ENCODE measurements at places on chromosomes 4 and X. TPM values are rescaled to one million over a fixed set of nuclear protein-coding genes. Genes with fewer than 3 reads are reported as not detected.

DNA sequence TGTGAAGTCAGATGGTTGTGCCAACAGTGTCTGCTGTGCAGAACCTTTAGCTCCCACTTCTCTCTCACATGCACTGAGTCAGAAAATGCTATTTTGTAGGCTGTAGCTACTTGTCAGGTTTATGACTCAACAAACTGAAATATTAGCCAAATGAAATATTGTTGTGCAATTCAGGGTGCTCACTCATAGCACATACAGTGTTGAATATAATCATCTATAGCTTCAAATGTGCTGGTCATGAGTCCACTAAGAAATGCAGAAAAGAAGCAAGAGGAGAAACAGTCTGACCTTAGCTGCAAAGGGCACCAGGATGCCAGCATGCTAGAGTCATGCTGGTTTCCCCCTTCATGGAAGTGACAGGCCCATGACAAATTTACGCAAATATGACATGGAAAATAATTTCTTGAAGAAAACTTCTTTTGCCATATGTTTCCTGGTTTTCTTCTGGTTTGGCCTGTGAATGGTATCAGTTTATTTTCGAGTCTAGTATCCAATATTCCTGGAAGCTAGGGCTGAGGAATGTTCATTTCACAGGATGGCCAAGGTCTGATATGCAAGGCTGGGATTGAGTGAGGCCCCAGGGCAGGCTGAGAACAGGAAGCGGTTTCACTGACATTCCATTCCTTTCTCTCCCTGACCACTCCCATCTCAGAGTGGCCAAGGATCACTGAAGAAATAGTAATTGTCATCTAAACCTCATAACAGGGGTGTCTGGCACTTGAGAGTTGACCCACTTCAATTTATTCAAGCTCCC is 10.3 kb upstream of the CXCL2 start:
- DNase-seq = no peak

DNA sequence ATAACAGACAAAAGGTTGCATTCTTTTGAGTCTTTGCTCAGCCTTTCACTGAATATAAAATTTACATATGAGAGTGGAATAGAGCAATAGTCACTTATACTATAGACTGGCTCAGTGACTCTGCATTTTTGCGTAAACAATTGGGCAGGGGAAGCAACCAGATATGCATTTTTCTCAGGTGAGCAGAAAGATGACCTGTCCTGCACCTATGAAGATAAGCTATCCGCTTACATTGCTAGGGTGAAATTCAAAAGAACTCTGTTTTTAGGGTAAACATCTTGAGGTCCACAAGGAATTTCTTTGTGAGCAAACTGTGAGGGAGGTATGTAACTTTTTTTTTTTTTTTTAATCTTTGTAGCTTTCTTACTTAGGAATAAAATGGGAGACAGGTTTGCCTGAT is 602.4 kb upstream of the PRKX start:
- no peak for DNase-seq

- DNase-seq = no peak
Measured at GRCh38 chr4:73451404-73451803, 15.4 kb downstream of the AFP start.

Gene DRP2
- total RNA-seq = 1.1 TPM

- no peak for DNase-seq
Measured at GRCh38 chrX:123087326-123087725, 96.8 kb upstream of the GRIA3 start.

- no peak for DNase-seq
Measured at GRCh38 chrX:10749113-10749512, 128.7 kb upstream of the MID1 start.

DNA sequence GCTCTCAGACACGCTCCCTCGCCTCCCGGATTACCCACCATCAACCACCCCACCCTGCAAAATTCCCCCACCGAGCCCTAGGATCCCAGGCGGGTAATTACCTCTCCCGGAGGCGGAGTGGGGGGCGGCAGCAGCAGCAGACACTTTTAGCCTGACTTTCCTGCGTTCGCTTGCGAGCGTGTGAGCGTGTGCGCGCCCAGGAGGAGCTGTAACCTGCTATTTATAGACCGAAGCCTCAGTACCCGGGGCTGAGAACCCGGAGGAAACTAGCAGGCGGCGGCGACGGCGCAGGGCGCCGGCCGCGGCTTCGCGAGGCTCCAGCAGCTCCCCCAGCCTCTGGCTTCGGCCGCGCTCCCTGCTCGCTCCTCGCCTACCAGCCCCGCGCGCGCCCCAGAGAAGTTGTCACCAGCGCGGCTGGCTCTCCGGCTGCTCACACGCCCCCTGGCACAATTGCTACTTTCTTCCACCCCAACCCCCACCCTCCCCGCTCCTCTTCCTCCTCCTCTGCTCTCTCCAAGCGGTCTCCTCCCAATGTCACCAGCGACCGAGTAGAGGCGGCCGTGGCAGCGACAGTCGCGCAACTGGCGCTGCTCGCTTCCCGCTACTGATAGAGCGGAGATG is at the start of gene INPP4B:
Gene INPP4B (minus strand): TSS at position 194 of the 621 bp plus-strand sequence.
- peak; percentile 64 for DNase-seq

Gene NEIL3
- 18.7 TPM for total RNA-seq

Gene CCNQ
- total RNA-seq = 14.0 TPM

Gene FHIP1A
- 0.66 TPM for total RNA-seq

GRCh38 chr4:46992338-46992737 is 1.0 kb downstream of the GABRA4 start:
- DNase-seq = no peak

Gene USP46
- 1.0 TPM for total RNA-seq

Gene COL4A5
- not detected for total RNA-seq

DNA sequence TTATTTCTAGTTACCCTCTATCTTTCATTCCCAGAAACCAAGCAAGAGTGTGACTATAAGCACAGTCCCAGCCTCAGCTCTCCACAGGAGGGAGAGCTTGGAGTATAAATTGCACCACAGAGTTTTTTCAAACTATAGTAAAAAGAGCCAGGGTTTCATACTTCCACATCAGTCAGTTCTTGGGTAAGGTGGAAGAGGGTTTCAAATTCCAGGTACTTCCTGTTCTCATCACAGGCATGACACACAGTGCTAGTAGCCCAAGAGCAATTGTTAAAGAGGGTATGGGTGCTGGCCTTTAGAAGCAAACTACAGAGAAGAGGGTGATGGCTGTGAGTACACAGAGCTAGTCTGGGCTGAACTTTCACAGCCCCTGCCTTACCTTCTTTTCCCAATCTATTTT is 5.7 kb upstream of the IL1RAPL1 start:
- DNase-seq = no peak

- DNase-seq = no peak
Measured at GRCh38 chr4:52684896-52685295, 25.8 kb upstream of the USP46 start.

- no peak for DNase-seq
Measured at GRCh38 chr4:3388471-3389232, 53.1 kb upstream of the HGFAC start.

DNA sequence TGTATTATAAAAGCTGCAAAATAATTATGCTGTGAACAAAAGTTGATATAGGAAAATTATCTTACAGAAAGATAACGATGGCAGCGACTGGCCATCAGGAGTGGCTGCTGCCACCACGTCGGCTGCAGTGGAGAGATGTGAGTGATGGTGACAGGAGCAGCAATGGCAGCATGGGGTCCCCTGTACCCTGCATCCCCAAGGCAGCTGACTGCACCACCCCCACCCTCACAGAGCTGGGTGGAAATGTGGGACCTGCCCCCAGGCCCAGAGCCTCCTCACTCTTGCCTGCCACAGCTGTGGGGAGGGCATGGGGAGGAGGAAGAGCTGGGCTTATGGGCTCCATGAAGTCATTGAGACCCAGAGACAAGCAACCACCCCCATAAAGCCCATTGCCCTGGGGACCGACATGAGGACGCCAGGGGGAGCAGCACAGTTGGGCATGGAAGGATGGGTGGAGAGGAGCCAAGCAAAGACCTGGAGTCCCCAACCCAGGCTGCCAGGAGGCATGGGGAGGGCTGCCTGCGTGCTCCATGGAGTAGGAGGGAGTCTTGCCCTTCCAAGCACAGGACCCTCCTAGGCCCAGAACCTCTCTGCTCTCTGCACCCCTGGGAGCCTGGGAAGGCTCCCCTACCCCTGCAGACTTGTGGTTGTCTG is 1090.5 kb downstream of the PCDH18 start:
- no peak for DNase-seq

DNA sequence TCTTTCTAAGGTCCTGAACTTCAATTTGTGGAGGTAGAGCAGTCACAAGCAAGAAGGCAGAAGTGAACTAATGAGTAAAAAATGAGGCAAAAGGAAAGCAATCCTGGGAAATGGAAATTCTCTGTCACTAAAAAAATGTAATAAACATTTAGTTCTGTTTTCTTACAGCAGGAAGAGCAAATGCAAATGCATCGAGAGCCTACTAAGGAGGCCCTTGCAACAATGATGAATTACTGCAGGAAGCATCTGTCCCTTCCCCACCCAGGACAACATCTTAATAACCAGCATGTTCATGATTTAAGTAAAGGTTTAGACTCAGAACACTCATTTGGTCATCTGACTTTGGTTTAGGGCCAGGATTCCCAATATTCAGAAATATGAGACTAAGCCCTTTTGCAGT is 341.4 kb upstream of the NOCT start:
- DNase-seq = no peak

GRCh38 chrX:149213264-149213663 is 291.8 kb downstream of the IDS start:
- DNase-seq = no peak

Gene NPY5R
- not detected for total RNA-seq

DNA sequence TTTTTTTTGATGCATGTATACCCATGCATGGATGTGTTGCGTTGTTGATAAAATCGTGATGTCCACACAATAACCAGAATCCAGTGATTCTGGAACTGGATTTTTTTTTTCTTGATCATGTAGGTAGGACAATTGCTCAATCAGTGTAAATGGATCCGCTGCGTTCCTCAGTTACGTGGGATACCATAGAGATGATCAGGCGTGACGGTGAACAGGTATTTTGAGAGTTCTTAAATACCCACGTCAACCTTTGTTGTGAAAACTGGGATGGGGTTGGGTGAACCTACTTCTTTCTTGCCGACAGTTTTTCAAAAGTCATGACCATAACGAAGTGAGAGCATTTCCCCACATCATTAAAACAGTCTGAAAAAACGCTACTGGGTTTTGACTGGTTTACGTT is 913 bp upstream of the SMIM10L2A start:
- DNase-seq = no peak

All from activated naive CD4-positive, alpha-beta T cell treated with anti-CD3 and anti-CD28 coated beads, Interleukin-2, amount 50 U/mL, for 72 hours (primary cell).